HS-27A (cell line): ENCODE measurements at places on chromosomes 11 and 22.

- DNase-seq: no peak
These were observed 26.6 kb downstream of the RELT start for GRCh38 chr11:73402834-73403185.

DNA sequence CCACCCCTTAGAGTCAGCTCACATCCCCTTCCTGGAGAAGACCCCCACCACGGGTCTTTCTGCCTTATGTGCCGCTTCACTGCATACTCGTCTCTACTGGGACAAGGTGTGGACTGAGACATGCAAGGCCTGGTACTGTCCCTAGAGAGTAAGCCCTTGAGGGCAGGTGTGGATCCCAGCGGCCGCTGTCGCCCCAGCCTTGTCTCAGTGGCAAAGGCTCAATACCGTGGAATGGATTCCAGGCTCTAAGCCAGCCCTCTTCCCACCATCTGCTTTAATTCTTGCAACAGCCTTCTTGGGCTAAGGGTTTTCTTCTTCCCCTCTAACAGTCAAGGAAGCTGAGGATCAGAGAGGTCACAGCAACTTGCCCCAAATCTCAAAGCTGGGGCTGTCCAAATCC is 220.3 kb downstream of the CEP164 start:
- no peak for DNase-seq

GRCh38 chr22:19876314-19876940 is 21.8 kb upstream of the GNB1L start:
- no peak for DNase-seq

- DNase-seq: no peak
These were observed 121.6 kb downstream of the KCNQ1 start for GRCh38 chr11:2566223-2567025.

DNA sequence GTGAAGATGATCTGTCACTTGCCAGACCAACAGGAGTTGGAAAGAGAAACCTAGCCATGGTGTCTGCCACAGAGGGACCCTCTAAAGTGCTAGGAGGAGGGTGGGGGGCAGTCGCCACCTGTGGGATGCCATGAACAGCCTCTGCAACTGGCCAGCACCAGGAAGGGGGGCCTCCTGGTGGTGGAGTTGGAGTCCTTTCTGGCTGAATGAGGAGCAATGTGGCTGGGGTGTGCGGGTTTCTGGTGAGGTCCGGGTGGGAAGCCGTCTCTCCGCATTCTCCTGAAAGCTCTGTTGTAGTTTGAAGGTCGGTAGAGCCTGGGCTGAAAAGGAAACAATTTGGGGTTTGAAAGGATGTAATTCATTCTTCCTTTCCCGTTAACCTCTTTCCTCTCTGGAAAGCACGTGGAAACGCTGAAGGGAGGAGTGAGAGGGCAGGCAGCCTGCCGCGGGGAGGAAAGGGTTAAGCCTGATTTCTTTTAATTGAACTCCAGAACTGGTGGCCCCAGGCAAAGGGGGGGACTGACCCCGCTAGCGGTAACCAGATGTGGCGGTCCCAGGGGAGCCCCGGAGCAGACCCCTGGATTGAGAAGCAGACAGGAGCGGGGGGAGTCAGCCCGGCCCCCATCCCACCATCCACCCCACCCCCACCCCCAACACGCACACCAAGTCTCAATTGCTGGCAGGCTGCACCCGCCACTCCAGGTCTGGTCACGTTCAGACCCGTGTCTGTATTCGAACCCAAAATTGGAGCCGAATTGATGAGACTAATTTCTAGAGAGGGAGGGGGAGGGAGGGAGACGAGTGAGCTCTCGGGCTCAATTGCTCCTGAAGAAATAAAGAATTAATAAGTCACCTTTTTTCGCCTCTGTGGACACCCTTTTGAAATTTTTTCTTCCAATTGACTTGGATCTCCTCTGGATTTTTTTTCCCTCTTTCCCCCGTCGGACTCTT is 1.8 kb upstream of the FLI1 start:
- no peak for DNase-seq

DNA sequence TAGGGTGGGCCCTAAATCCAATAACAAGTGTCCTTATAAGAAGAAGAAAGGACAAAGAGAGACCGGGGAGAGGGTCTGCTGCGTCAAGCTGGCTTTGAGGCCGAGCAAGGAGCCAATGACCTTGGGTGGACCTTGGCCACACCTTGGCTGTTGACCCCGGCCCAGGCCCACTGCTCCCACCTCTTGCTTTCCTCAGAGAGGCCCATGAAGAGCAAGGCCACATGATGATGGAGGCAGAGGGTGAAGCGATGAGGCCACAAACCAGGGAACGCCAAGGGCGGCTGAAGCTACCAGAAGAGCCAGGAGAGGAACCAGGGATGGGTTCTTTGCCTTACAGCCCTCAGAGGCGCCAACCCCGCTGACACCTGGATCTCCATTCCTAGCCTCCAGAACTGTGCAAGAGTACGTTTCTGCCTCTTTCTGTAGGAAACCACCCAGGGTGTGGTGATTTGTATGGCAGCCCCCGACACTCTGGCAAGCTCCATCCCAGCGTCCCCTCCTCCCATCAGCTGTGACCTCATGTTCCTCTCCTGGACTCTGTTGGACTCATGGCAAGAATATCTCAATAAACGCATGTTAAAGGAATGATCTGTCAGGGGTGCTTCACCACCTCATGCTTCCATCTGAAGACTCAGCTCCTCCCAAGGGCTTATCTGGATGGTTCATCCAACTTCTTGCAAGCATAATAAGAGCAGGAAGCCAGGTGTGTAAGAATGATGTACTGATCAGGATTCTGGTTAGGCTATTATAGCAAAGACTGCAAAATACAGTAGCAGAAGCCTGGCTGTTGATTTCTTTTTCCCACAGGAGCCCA is 41.6 kb upstream of the LINC01488 start:
- no peak for DNase-seq

DNA sequence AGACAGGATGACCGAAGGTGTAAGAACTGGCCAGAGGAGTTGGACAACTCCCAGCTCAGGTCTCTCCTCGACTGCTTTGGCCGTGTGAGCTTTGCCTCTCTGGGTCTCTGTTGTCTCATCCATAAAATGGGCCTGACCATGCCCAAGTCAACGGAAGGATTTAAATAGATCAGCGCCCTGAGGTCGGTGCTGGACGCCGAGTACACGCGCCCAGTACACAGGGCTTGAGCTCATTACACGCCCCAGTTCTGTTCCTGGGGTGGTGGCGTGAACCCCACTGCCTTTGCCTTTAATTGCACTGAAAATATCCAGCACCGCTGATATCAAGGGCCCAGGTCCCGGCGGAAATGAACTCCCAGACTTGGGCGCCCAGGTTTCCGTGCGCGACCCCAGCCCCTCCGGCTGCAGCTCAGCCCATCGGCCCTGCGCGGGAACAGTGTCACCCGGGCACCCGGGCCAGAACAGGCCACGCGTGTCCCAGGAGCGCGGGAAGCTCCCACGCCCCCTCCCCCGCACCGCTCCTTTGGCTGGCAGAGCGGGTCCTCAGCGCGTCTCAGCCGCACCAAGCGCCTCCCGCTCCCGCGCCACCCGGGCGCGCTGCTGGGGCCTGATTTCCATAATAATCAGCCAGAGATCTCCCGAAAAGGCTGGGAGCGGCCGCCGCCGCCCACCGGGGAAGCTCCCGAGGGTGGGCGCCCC is 42.2 kb downstream of the CYTH4 start:
- DNase-seq: no peak

DNA sequence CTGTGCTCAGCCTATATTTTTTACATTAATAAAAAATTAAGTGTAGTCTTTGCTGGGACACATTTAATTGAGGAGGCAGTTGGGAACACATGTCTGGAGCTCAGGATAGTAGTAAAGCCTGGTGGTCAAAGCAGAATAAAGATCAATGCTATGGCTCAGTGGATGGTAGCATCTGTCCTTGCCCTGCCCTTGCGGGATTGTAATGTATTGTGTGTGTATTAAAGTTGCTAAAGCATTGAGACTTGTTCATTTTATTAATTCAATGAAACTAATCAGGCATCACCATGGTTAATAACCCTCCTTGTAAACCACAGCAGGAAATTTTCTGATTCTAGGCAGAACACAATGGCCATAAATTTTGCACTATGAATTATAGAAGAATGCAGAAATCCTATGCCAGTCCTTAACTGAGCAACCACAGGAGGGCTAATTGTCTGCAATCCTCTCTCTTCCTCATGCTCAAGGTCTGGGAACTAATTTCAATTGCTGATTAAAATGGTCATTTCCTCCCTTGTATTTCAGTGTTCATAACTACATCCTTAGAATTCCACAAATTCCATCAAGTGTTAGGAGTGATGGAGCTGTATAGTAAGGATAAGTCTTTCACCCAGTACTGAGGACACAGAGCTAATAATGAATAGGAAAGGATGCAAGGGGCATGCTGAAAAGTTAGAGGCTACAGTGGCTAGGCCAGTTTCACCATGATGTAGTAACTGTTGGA is 403.2 kb upstream of the DDI1 start:
- no peak for DNase-seq

DNA sequence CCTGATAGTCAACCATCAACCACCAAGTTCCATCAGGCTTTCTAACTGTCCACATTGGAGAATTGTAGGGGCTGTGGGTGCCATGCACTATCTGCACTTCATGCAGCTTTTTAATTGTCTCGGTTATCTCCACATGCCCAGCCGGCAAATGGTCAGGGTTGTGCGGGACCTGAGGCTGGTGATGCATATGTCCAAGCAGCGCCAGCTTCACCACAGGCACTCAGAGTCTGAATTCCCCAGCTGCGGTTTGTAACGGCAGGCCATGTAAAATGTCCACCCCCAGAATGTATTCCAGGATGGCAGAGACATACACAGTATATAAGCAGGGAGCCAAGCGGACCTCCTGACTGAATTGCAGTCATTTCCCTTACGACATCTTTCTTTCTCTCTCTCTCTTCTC is 435.6 kb downstream of the DYNC2H1 start:
- no peak for DNase-seq

DNA sequence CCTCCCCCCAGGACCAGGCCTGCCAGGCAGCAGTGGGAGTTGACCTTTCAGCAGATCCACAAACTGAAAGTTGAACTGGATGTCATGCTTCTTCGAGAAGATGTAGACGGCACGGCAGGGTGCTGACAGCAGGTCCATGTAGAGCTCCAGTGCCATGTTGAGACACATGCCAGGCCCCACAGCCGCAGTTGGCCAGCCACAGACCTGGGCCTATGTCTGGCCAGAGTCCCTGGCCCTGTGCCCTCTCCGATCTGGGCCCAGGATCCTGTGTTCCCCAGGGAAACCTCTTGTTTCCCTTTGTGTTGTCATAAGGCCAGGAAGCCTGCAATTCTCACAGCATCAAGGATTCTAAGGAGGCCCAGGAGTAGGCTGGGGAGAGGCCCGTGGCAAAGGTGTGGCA is at the start of gene GSTT4:
GSTT4 (minus strand) TSS at position 253 of the 400 bp plus-strand sequence; CDS start at position 156, 97 bp downstream.
- no peak for DNase-seq

- DNase-seq: no peak
These were observed 13.9 kb downstream of the RBM4B start for GRCh38 chr11:66663741-66664296.

DNA sequence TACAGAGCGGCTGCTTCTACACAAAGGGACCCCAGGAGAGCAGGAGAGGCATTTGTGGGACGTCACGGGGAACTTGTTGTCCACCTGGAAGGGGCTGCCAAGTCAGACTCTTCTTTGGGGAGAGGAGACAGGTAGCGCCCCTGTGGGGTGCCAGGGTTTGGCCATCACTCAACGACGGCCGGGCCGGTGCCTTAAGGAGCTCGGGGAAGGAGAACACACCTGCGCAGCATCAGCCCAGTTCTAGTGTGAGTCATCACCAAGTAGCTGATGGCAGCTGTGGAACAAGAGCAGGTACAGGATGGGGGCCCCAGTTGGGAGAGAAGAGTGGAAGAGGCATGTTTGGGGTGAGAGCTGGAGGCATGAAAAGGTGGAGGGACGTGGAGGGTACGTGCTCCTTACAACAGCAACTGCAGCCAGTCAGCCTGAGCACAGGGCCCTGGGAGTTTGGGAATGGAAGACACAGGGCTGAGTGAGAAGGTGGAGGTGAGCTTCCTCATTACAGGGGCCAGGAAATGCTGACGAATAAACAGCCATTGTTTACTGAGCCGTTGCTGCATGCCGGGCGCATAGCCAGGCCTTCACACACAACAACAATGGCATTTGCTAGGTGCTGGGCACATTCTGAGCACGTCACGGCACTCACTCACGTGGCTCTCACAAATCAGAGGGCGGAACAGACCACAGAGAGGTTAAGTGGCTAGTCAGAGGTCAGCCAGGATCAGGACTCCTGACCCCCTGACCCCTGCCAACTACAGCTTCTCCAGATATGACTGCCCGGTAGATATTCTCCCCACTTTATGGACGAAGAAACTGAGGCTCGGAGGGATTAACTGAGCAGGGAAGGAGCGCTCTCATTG is 29.1 kb upstream of the TP53I11 start:
- no peak for DNase-seq

DNA sequence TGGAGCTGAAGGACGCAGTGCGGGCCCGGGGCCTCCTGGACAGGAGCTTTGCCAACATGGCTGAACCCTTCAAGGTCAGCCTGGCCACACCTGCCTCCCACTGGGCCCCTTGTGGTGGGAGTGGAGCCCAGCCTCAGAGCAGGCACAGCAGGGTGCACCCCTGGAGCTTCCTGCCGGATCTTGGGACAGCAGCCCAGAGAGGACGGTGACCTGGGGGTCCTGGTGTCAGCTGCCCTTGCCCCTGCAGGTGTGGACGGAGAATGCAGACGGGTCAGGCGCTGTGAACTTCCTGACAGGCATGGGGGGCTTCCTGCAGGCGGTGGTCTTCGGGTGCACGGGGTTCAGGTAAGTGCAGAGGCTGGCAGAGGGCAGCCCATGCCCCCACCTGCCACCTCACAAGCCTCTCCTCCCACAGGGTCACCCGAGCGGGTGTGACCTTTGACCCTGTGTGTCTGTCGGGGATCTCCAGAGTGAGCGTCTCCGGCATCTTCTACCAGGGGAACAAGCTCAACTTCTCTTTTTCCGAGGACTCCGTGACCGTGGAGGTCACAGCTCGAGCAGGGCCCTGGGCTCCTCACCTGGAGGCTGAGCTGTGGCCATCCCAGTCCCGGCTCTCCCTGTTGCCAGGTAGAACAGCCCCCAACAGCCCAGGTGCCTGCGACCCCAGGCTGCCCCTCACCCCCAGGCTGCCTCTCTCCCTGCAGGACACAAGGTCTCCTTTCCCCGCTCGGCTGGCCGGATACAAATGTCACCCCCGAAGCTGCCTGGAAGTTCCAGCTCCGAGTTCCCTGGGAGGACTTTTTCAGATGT is 5.1 kb downstream of the PGGHG start:
- no peak for DNase-seq

DNA sequence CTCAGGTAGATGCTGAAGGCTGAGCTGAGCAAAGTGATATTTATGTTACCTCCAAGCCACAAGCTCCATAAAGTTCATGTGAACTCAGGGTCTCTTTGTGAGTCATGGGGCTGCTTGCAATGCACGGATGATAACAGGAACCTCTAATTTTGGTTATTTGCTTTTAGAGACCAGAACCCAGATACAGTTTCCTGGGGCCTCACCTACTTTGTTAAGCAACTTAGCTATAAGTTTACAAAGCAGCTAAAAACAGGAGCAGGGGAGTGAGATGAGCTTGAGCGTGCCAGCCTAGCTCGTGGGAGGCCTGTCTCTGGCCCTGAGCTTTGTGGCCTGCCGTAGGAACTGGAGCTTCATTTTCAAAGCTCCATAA is 29.2 kb downstream of the SREBF2 start:
- DNase-seq: no peak
